ENCODE measurements at places on chromosomes 3 and 15. TPM values are rescaled to one million over a fixed set of nuclear protein-coding genes. Genes with fewer than 3 reads are reported as not detected.

Gene PLCB2
- total RNA-seq: not detected

Gene PARP15
- not detected for total RNA-seq

DNA sequence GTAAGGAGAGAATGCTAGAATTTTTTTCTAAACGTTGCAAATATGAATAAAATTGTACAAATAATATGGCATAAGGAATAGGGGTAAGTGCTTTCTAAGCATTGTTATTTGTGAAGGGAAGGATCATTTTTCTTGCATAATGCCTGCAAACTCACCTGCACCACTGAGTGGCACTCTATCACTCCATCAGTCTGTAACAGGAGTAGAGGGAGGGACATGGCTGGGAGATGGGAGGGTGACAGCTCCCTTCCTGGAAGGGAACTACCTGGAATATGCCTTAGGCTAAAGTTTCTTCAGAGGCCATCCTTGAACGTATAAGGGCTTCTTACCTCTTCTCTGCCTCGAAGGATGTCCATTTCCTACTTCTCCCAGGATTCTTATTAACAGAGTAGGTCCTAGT lies 3.0 kb downstream of the NAALADL2 start:
- peak; percentile 59 for DNase-seq

GRCh38 chr15:33467816-33468163 lies 157.0 kb downstream of the RYR3 start:
- DNase-seq: no peak

All from Caki2 (cell line).